ENCODE measurements at places on chromosomes 2 and 18.

DNA sequence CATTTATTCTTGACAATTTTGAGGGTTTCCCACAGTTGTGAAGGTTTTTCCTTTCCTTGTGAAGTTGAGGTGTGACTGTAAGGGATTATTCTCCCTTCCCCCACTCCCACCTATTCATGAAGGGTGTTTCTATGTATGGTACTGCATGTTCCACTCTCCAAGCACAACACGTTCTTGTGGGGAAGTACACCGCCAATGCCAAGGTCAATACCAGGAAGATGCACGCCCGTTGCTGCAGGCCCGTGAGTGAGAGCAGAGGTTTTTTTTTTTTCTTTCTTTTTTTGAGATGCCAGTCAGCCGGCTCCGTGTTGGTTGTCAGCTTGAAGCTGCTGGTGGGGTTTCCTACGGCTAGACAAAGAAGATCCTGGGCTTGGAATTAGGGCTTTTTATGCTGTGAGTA lies 38.6 kb upstream of the EPHA4 start:
- DNase-seq, result no peak

- no peak for DNase-seq
These were observed 81.5 kb downstream of the CHRNA1 start for GRCh38 chr2:174682578-174683391.

- no peak for DNase-seq
These were observed 864.7 kb downstream of the TRIB2 start for GRCh38 chr2:13581471-13581870.

DNA sequence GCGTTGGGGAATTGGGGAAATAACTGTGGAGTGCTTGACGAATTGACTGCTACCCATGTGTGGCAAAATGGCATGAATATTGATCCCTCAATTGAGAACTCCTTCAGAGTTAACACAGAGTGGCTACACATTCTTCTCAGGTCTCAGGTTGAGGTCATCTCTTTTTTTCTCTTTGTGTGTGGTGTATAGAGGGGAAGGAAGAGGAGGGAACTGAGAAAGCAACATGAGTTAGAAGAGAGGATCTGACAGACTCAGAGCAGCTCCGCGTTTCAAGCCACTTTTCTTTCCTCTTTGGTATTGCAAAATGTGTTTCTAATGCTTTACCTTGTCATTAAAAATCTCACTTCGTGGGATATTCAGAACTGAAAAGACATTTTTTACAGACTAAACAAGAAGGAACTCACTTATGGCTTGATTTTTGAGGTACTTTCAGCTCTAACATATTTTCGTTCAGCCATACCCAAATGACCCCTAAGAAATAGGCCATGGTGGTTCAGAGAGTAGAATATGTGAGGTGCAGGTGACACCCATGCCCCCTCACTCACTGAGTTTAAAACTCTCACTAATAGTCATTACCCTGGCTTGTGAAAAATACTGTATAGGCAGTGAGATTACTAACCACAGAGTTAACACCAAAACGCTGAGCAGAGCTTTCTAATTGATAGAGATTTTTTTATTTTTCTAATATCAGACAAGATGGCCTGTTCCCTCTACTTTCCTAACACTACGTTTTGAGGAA lies 22.5 kb downstream of the STAT4 start:
- no peak for DNase-seq

GRCh38 chr2:182598626-182599025 lies 117.4 kb upstream of the DNAJC10 start:
- no peak for DNase-seq

DNA sequence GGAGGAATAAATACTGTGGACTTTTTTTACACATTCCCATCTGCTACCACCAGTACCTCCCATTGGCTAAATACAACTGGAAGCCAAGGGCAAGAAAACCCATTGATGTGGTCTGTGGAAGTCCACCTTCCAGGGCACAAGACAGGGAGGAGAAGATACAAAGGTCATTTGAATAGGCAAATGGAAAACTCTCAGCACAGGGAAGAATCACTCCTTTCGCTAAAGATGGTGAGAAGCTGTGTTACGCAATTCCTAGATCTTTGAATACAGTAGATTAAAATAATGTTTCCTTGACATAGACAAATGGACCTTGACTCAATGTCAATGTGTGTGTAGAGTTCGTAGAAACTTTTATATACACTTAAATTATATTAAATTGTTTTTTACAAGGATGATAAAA lies 70.9 kb upstream of the ERBB4 start:
- DNase-seq, result no peak

DNA sequence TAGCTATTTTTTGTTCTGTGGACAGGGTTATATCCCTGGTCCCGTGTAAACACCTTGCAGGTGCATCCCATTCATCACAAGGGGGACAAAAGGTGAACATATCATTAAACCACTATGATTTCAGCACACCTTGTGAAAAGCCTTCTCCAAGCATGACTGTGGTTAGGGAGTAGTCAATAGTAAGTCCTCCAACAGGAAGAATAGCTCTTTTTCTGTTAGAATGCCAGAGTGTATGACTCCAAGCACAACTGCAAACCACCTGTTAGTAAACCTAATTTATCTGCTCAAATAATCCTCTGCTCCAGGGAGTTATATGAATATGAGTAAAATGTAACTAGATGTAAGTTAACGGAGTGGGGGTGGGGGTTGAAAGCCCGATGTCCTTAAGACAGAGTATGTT lies 240.5 kb downstream of the AGPS start:
- DNase-seq, result no peak

GRCh38 chr2:61006486-61007105 lies 10.9 kb upstream of the PEX13 start:
- DNase-seq, result no peak

GRCh38 chr2:174957050-174957449 lies 48.1 kb downstream of the CHN1 start:
- no peak for DNase-seq

All from activated CD4-positive, alpha-beta T cell treated with anti-CD3 and anti-CD28 coated beads for 24 hours (primary cell).